ENCODE measurements at places on chromosomes 7 and 10.

DNA sequence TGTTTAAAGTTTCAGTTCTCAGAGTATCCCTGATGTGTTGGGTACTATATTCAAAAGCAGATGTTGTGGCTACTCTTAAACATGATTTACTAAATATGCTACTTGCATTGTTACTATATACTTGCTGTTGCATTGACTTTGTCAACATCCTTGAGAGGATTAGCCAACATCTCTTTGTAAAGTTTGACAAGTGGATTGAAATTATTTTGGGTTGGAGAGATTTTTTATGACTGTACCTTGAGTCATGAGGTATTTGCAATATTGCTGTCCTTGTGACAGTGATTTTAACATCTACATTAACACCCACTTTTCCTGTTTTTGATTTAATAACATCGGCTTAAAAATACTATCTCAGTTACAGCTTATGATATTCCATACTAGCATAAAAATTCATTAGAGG, 31.9 kb downstream of the MRC1 start:
- DNase-seq, result no peak

DNA sequence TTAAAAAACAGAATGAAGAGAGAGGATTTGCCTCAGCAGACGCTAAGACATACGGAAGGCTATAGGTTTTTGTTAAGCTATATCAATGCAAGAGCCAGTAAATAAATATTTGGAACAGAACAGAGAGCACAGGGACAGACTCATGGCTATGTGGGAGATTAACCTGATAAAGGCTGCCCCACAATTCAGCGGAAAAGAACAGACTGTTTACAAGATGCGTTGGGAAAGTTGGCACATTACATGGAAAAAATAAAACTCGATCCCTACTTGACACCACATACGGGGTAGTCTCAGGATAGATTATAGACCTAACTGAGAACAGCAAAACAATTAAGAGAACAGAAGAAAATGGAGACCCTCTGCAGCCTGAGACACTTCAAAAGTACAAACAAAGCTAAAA, 10.8 kb downstream of the KCNH2 start:
- no peak for DNase-seq

- no peak for DNase-seq
Measured at GRCh38 chr10:56551037-56551436, 190.0 kb upstream of the ZWINT start.

- no peak for DNase-seq
Measured at GRCh38 chr7:41576166-41576565, 126.7 kb downstream of the INHBA start.

DNA sequence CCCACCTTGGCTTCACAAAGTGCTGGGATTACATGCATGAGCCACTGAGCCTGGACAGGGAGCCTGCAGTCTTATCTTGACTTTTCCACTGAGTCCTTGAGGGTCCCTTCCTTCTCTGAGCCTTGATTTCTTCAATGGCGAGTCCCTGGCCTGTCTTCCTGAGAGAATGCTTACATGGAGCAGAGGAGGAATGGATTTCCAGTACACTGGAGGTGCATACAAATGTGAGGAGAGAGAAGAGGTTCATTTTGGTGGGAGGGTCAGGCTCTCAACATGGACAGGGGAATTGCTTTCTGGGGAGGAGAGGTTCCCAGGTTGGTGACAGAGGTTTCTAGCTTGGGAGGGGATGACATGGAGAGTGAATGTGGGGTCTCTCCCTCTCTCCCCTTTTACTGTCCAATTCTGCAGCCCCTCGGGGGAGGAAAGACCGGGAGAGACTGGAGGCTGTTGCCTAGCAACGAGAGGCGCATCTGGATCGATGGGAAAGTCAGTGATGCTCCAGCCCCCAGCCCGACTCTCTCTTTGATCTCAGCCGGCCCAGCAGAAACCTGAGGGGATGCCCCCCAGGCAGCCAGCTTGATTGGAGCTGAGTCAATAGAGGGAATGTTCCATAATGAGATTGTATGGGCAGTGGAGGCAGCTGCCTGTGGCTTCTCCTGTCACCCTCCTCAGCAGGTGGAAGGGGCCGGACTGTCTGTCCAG, 14.8 kb downstream of the SRRM3 start:
- DNase-seq, result no peak

- no peak for DNase-seq
Measured at GRCh38 chr10:4018054-4018511, 233.1 kb upstream of the KLF6 start.

GRCh38 chr7:21108182-21108581, 319.7 kb upstream of the SP4 start:
- DNase-seq, result no peak

- no peak for DNase-seq
Measured at GRCh38 chr7:88092676-88092999, 127.2 kb downstream of the SRI start.

- no peak for DNase-seq
Measured at GRCh38 chr7:105304040-105304895, 84.5 kb downstream of the SRPK2 start.

DNA sequence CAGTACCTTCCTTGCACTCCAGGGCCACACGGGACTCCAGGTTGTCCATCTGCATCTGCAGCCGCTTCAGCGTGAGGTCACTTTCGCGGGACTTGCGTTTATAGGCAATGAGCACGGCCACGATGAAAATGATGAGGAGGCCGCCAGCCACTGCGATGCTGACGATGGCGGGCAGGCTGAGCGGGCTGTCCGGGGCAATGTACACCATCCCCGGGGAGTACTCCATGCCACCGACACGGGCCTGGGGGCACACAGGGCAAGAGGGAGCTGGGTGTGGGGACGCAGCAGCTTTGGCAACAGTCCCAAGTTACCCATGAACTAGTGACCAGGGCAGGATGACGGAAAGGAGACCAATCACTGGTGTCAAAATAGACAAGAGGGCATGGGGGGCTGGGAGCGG, 396.6 kb downstream of the PLXNA4 start:
- no peak for DNase-seq

DNA sequence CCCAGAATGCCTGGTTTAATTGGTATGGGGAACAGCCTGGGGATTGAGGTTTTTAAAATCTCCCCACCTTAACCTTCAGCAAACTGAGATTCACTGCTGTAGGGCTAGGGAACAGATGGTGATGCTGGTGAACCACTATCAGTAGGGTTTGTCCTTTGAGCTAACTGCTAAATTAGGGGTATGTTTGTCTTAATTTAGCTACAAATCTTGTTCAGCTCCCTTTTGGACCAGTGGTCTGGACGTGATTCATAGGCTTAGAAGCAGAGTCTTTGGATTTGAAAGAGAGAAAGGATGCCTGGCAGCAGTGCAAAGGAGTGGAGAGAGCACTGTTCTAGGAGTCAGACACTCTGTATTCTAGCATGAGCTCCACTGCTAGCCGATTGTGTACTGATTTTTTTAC, 2.8 kb downstream of the HDAC9 start:
- DNase-seq, result no peak

DNA sequence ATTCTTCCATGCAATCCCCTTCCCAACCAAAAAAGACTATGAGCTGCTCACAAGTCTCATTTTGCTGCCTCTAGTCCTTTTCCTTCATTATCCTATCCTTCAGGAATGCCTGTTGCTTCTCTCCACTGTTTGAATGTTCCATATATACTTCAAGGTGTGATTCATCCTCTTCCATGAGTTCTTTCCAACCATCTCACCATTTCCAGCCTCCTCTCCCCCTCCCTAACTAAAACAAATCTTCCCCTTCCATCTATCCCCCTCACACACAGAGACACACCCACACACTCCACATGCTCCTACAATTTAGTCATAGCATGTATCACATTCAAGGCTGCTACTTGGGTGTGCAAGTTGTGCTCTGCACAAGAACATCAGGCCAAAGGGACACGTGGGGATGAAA, 254.3 kb downstream of the DYNC1I1 start:
- DNase-seq, result no peak

DNA sequence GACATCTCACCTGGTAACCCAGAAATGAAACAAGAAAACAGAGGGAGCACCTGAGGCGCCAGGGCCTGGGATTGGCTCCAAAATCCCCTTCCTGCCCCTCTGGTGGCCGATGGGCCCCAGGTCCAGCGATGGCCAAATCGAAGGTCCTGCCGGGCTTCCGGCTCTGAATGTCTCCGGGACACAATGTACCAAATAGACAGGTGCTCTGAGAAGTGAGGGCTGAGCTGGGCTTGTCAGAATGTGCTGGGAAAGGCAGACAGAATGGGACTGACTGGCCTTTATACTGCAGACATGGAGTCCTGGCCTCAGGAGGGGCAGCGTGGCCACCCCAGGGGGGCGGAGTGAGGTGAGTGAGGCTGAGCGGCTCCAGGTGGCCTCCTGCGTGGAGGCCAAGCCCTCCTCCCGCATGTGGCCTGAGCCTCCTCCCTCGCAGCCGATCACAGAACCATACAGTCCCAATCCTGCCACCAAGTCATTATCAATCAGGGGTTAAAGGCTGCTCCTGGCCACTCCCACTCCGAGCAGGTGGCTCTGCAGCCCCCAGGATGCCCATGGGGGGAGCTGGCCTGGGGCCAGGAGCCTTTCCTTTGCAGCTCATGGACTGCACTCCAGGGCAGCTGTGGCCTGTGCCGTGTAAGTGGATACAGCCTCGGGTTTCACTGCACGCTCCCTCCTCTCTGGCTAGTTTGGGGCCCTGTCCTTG, 185.5 kb downstream of the ADARB2 start:
- no peak for DNase-seq

DNA sequence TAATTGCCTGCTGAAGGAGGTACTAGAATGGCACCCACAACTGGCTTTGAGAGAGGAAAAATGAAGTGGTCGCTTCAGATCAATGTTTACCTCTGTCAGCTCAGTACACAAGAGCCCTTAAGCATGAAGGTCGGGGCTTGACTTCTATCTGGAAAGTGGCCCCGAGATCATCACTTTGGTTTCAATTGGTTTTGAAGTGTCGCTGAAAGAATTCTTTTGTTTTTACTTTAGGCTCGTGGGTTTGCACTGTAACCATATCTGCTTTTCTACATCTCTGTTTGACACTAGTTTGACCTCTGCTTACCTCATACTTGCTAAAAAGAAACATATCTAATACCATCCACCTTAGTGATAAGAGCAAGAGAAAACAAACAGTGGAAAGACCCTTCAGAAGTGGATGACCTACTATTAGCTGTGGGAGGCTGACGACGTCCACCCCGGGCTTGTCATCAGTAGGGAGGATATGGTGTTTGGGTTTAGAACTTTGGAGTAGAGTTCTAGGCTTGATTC, 361.8 kb downstream of the GATA3 start:
- peak; percentile 25 for DNase-seq

- no peak for DNase-seq
Measured at GRCh38 chr7:96311967-96312366, 9.9 kb downstream of the SLC25A13 start.

- DNase-seq, result no peak
Measured at GRCh38 chr7:96561892-96562291, 147.8 kb downstream of the SEM1 start.

DNA sequence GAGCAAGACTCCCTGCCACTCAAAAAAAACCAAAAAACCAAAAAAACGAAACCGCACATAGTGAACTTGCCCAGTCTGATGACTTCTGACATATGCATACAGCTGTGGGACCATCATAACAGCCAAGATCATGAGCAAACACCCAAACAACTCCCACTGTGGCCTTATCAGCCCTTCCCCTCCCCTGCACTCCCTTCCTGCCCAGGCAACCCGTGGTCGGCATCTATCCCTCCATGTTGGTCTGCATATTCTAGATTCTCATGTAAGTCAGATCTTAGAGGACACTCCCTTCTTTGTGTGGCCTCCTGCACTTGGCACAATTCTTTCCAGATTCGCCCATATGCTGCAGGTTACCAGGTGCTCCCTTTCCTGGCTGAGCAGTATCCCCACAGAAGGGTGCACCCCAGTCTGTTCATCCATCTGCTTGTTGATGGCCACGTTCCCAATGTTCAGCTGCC, 72.8 kb downstream of the GNA12 start:
- DNase-seq, result no peak

- no peak for DNase-seq
Measured at GRCh38 chr10:71771204-71771603, 2.1 kb downstream of the VSIR start.

DNA sequence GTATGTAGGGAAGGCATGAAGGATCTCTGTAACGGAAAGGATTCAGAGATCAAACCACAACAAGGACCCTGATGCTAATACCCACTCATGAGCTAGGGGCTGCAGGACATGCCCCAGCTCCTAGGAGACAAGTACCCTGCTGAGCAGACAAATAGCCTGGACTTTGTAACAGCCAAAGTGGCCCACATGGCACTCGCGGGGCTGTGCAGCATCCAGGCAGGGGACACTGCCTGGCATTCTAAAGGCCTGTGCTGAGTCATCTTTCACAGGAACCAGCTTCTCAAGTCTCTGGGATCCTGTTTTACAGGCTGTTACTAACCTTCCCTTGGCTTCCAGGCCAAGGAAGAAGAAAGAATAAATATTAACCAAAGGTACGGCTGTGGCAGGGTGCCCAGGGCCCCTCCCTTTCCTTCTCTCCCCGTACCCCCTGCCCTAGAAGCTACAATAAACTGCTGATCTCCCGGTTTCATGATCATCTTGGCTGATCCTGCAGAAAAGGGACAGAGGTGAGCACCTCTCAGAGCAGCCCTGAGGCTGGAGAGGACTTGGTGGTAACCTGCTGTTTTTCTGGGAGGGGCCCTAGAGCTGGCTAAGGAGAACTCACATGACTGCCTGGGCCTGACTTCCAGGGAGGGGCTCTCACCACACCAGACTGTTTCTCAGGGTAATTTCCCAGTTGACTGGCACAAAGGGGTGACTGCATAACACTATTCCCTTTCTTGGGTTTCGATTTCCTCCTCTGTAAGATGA, 4.2 kb upstream of the RPEL1 start:
- no peak for DNase-seq

DNA sequence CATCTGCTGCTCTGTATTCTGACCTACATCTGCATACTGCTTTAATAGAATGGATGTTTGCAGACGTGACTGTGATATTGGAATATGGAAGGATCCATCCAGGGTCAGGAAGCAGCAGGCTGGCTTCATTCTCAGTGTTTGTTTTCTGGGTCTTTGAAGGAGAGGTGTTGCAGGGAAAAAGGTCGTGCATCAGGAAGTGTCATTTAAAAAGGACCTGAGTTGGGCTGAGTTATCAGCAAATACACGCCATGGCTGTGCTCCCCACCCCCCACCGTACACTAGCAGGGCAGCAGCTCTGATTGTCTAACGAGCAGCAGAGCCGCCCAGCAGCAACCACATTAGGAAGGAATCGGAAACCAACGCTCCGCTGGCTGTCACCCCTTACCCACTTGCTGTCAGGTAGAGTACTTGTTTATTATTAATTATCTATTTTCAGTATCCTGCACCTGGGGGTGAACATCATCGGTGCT, 63.1 kb upstream of the STEAP1B start:
- DNase-seq, result no peak

DNA sequence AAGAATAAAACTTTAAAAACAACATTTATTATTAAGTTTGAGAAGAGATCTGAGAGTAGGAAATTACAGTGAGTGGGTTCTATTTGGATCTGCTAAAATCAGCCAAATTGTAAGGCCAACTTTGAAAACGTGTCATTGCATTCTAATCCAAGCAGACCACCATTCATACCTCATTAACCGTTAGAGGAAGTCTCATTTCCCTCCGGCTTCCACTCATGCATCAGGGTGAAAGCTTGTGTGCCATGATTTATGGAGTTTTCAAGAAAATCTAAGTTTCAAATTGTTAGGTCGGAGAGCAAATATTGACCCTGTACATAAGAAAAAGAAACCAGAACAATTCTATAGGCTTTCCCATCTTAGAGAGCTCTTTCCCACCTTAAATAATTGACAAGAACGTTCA, 166.6 kb upstream of the NRG3 start:
- DNase-seq, result no peak
